SK-N-MC (cell line): ENCODE measurements at places on chromosomes 16 and 17.
A peak's percentile ranks its signal among the peaks of the same experiment; 100 is the strongest.

DNA sequence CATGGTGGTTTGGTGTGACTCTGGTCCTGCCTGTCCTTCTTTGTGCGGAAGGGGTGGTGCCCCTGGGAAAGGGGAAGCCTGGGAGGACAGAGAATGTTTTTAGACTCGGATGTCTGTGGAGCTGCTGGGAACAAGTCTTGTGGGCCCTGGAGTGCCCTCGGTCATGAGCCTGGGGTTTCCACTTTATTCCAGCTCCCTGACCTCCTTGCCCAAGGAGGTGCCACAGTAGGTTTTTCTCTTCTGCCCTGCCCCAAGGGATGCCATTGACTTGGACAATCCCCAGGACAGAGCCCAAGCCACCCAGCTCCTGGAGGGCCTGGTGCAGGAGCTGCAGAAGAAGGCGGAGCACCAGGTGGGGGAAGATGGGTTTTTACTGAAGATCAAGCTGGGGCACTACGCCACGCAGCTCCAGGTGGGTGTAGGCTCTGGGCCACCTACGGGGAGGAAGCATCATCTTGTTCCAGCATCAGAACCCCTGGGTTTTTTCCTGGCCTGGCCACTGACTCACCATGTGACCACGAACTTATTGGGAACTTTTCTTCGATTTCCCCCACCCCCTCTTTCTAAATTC lies 1.4 kb downstream of the STAT5A start:
- no peak for DNase-seq

- DNase-seq: no peak
These were observed 63.5 kb upstream of the PLCG2 start for GRCh38 chr16:81715358-81716196.

GRCh38 chr17:21511363-21512195 lies 135.4 kb downstream of the KCNJ12 start:
- DNase-seq: no peak

GRCh38 chr17:633641-634101 lies 81.0 kb downstream of the VPS53 start:
- DNase-seq: no peak

- DNase-seq: no peak
These were observed 59.4 kb upstream of the ALOX12 start for GRCh38 chr17:6936370-6937028.

DNA sequence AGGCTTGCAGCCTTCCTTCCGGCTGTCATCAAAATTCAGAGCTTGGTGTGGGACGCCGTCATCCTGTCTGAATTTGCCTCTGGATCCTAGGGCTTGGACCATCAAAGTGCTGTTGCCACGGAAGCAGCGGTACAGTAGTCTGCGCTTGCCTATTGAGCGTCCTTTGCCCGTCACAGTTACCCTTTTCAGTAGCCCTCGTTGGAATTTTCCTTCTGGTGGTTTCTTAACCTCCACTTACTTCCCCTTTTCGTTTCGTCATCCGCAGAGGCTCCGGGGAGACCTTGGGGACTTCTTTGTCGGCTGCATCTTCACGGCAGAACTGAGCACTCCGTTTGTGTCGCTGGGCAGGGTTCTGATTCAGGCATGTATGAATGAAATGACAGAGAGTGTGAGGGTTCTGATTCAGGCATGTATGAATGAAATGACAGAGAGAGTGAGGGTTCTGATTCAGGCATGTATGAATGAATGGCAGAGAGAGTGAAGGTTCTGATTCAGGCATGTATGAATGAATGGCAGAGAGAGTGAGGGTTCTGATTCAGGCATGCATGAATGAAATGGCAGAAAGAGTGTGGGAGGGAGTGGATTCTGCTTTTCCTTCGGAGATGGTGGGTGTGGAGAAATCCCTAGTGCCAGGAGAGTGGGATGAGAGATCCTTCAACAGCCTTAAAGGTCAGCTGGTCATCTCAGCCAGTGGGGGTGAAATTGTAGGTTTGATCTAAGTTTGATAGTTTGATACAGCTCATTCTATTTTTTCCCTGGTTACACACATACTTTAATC lies 8.0 kb downstream of the TLCD3A start:
- DNase-seq: no peak

DNA sequence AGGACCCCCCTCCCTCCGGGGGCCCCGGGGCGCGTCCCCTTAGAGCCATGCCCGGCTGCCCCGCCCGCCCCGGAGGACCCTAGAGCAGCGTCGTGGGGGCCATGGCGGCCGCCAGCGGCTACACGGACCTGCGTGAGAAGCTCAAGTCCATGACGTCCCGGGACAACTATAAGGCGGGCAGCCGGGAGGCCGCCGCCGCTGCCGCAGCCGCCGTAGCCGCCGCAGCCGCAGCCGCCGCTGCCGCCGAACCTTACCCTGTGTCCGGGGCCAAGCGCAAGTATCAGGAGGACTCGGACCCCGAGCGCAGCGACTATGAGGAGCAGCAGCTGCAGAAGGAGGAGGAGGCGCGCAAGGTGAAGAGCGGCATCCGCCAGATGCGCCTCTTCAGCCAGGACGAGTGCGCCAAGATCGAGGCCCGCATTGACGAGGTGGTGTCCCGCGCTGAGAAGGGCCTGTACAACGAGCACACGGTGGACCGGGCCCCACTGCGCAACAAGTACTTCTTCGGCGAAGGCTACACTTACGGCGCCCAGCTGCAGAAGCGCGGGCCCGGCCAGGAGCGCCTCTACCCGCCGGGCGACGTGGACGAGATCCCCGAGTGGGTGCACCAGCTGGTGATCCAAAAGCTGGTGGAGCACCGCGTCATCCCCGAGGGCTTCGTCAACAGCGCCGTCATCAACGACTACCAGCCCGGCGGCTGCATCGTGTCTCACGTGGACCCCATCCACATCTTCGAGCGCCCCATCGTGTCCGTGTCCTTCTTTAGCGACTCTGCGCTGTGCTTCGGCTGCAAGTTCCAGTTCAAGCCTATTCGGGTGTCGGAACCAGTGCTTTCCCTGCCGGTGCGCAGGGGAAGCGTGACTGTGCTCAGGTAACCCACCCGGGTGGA lies 759 bp downstream of the ALKBH5 start:
- no peak for DNase-seq

- DNase-seq: no peak
These were observed 77.1 kb downstream of the SDK2 start for GRCh38 chr17:73566905-73567782.

- no peak for DNase-seq
These were observed 3.5 kb upstream of the RRAD start for GRCh38 chr16:66928702-66929388.

DNA sequence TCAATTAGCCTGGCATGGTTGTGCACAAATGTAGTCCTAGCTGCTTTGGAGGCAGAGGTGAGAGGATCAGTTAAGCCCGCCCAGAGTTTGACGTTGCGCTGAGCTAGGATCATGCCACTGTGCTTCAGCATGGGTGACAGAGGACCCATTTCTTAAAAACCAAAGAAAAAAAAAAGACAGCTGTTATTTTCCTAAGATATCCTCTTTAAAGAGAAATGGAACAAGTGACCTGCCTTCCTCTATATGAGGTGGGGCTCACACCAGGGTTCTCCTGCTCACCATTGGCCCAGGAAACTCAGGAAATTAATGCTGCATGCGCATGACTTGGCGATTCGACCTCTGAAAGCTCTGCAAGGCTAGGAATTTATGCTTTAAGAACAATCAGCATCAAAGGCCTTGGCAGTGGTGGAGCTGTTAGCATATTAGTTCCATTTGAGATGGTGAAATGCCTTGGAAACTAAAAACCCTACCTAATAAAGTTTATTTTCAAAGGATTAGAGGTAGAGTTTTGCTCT lies 108.3 kb downstream of the RBFOX1 start:
- DNase-seq: no peak

DNA sequence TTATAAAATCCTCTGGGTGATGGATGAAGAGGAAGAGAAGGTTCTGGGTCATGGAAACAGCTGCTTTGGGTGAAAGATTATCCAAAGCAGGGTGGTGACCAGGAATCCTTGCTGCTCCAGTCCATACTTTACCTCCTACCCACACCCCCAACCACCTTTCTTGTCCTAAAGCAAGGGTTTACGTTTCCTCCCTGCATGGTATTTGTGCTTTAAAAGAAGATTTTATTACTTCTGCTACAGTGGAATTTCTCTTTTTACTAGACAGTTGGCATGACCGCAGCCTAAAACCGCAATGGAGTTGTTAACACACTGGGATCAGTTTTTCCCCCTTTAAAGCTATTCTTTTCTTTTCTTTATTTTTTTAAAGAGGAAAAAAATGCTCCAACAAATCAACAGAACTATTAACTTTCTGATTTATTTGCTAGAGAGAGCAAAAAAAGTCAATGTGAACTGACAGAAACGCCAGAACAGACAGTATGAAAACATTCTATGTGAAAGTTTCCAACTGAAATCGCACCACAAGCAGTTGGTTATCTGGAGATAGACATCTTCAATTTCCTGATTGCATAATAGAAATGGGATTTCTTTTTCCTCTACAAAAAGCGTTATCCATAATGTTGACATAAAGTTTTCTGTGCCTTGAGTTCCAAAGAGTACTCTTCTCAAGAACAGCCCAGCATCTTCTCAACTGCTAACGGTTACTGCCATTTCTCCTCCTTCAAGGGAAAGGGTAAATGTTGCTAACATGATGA lies 236.0 kb downstream of the IRX3 start:
- peak; percentile 83 for DNase-seq

- no peak for DNase-seq
These were observed 156.7 kb downstream of the ZNF423 start for GRCh38 chr16:49698931-49699840.

- no peak for DNase-seq
These were observed 160.1 kb upstream of the IRX3 start for GRCh38 chr16:54446639-54447038.

GRCh38 chr17:81402530-81402941 lies 7.3 kb downstream of the BAHCC1 start:
- DNase-seq: no peak

- no peak for DNase-seq
These were observed 1.2 kb downstream of the ZACN start for GRCh38 chr17:76079956-76080767.
